ENCODE measurements at places on chromosomes 13 and 19.

DNA sequence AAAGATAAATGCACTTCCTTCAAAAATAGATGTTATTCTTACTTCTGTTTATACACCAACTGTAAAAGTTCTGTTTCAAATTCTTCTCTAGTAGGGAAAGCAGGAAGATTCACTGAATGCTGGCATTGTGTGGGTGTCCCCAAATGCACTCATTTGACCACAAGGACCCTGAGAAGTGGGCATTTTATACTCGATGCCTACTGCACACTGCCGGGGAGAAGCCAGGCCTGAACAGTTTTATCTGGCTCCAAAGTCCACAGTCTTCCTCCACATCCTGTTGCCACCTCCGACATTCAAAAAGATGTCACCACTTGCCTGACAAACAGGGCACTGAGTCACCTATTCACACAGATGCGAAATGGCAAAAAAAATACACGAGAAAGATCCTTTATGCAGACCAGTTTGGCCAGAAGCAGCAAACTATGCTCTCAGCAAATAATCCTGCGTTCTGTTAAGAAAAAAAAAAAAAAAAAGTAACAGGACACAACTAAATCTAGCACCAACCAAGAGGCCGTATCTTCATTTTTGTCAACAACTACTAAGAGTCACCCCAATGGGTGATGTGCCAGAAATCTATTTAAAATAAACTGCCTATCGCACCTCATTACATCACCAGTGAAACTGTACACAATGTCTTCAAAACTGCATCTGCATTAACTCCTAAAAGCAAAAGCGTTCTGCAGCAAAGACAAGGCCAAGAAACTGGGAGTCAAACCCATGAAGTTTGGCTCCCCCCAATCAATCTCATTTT, 6.2 kb downstream of the ZC3H4 start:
- no peak for DNase-seq

DNA sequence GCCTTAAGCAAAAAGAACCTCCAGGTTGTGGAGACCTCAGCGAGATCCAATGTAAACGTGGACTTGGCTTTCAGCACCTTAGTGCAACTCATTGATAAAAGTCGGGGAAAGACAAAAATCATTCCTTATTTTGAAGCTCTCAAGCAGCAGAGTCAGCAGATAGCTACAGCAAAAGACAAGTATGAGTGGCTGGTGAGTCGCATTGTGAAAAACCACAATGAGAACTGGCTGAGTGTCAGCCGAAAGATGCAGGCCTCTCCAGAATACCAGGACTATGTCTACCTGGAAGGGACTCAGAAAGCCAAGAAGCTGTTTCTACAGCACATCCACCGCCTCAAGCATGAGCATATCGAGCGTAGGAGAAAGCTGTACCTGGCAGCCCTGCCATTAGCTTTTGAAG, 58.5 kb downstream of the ARHGAP35 start:
- DNase-seq, result no peak

GRCh38 chr19:9735986-9736385, 32.6 kb downstream of the ZNF846 start:
- no peak for DNase-seq

DNA sequence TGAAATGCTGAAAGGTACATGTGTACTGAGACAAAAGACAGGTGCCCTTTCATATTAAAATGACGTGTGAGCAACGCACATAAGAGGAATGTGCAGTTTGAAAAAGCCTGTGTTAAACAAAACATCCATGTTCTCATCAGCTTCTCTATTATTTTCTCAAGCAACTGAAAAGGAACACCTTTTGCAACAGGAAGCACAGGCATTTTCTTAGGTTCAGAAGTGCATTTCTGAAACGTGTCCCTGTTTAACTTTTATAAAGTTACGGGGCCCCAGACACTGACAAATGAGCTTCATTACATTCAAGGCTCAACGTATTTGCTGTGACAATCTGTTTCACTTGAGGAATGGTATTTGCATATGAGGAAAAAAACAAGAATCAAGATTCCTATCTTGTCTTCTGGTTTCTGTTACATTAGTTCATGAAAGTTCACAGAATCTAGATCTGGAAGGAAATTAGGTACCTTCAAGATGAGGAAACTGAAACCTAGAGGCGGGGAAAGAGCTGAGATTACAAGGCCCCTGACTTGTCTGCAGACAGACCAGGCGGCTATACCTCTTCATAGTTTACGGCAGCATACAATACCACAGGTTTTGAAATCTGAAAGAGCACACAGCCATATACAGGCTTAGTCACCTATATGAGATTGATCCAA, 431.7 kb downstream of the KLF12 start:
- no peak for DNase-seq

- DNase-seq, result no peak
Measured at GRCh38 chr13:44652168-44652567, 76.0 kb upstream of the TSC22D1 start.
